ENCODE measurements at places on chromosomes 3 and 15.

GRCh38 chr15:32991619-32992111 lies 202.8 kb downstream of the FMN1 start:
- no peak for DNase-seq

- no peak for DNase-seq
Observed at GRCh38 chr3:45817831-45818522, 21.6 kb upstream of the SLC6A20 start.

DNA sequence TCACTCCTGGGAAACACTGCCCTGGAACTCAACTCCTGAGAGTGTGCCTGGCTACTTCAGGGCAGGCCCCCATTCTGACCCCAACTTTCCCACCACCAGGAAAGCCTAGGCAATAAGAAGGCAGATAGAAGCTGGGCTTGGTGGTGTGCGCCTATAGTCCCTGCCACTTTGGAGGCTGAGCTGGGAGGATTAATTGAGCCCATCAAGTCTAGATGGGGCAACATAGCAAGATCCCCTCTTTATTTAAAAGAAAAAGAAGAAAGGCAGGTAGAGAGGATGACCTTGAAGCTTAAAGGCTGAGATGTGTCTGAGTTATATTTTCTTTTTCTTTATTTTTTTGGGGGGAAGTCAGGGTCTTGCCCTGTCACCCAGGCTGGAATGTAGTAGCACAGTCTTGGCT lies 4.2 kb upstream of the RBPMS2 start:
- DNase-seq, result no peak

DNA sequence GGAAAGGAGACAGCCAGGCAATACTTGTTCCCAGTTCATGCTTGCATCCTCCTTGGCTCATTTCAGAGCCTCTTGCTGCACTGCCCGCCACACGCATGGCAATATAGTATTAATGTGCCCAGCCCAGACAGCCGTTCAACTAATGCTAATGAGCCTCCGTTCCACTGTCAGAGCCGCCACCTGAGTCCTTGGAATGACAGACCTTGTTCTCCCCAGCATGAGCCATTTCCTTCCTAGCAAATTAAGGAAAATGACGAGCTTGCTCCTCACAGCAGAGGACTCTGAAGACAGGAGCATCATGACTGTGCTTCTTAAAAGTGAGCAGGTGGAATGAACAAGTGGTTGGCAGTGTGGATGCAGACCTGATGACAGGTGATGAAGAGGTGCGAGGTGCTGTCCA lies 10.8 kb upstream of the LRRC15 start:
- no peak for DNase-seq

DNA sequence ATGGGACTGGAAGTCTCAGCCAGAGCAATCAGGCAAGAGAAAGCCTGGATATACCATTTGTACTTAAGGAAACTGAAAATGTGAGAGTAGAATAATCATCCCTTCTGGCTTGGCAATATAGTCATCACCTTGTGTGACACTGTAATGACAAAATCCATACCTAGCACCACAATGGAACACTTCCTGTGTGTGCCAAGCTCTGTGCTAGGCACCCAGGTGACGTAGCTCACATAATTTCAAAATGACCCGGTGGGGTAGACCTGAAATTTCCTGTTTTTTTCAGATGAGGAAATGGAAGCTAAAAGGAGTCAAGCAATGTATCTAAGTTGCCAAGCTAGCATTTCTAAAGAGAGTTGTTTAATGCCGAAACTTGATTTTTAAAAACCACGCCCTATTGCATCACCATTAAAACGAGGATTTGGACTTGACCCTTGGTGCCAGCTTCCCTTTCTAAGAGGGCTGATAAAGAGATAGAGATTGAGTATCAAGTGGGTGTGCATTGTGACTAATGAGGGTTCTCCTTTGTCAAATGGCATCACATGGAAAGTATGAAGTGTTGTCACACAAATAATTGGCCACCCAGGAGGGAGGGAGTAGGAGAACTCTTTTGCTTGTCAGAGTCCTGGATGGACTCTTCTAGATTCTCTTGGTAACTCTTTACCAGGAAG lies 141.3 kb upstream of the PDZRN3 start:
- DNase-seq, result no peak

DNA sequence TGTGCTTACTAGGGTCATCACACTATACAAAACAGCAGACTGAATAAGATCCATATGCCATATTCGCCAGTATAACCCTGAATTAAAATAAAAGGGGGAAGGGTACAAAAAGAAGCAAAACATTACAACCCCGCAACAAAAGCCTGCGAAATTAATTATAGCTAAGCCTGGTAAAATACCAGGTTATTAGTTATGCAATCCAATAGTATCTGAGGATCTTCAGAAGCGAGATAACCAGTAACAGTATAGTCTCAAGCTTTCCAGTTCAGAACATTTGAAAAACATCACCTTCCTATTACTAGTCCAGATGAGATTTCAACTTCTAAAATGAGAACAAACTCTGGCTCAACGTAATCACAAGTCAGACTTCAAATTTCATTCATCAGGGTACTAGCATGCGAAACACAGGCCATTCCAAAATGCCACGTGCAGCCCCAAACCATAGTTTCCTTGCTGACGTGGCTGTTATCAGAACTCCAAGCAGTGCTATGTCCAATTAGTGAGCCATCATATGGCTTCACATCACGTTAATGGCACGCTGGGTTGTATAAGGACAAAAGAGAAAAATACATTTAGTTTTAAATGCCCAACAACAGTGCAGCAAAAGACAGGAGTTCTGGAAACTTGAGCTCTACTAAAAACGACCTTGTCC lies 1.1 kb downstream of the SSR3 start:
- DNase-seq, result no peak

Data from activated T-helper 9 cell treated with anti-CD3 and anti-CD28 coated beads, Interleukin-2, amount 50 U/mL, for 16 hours (primary cell).